HEK293T (cell line): ENCODE measurements at places on chromosomes 7 and 10.

DNA sequence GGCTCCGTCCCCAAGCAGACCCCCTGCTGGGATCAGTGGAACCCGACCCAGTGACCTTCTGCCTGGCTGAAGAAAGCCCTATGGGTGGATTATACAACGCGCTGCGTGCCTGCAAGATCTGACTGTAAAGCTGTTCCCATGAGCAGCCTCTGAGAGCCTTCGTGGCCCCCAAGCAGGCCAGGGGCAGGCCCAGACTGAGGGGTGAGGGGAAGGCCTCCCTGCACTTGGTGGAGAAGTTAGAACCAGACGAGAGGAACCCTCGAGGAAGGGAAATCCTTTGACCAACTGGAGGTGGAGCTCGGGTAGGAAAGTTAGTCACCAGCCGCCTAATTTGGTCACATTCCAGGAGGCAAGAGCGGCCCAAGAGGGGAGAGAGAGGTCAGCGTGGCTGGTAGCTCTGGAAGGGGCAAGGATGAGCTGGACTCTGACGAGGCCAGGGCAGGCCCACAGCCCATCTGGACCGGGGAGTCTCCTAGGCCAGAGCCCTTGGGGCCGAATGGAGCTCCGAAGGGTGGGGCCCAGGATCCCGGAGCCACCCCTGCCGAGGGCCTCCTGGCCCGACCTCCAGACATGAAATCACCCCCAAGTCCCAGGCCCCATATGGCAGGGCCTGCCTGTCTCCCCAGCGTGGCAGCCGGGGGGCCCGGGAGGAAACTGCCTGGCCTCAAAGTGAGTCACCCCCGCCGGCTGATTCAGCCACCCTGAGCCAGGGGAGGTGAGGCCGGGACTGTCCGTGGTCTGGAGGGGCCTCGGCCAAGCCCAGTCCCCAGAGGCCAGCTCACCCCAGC is 23.3 kb upstream of the PDGFA start:
- no peak for DNase-seq

- no peak for DNase-seq
Measured at GRCh38 chr10:77827366-77827765, 99.2 kb downstream of the DLG5 start.

- no peak for DNase-seq
Measured at GRCh38 chr7:47432671-47433563, 149.0 kb downstream of the TNS3 start.

GRCh38 chr7:2405601-2406345 is 2.4 kb downstream of the CHST12 start:
- DNase-seq = no peak

DNA sequence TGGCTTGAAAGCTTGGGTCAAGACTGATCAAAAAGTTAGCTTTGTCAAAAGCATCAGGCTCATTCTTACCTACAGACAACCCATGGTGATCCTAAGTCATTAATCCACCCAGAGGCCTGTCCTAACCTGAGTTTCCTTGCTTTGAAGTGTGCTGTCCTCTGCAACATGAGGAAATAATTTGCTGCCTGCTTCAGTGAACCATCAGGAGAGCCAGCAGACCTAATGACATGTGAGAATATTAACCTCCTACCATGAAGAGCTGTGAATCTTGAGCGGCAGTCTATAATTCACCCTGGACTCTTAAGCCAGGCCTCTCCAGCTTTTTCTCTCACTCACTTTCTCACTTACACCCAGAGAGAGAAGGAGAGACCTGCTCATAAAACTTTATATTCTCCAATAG is 590.0 kb downstream of the LRMDA start:
- DNase-seq = no peak

GRCh38 chr7:135933509-135934188 is 43.5 kb downstream of the MTPN start:
- no peak for DNase-seq

- no peak for DNase-seq
Measured at GRCh38 chr10:46995234-46995633, 84.0 kb downstream of the PTPN20 start.

DNA sequence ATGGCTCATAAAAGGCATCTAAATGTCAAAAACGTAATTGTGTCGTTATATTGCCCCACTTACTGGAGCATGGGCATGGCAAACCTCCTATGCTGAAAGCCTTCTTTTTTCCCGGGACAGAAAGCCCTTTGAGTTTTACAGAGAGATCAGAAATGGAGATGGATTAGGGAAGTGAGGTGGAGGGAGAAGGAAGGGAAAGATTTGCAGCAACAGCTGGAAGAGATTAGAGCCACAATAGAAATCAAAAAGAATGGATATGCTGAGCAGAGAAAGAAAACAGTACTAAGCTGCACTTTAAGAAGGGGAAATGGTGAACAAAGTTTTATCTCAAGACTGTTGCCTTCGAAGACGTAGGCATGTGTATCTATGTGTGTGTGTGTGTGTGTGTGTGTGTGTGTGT is 97.2 kb upstream of the PCGF5 start:
- DNase-seq = no peak

GRCh38 chr7:91228327-91228726 is 35.9 kb upstream of the FZD1 start:
- no peak for DNase-seq

DNA sequence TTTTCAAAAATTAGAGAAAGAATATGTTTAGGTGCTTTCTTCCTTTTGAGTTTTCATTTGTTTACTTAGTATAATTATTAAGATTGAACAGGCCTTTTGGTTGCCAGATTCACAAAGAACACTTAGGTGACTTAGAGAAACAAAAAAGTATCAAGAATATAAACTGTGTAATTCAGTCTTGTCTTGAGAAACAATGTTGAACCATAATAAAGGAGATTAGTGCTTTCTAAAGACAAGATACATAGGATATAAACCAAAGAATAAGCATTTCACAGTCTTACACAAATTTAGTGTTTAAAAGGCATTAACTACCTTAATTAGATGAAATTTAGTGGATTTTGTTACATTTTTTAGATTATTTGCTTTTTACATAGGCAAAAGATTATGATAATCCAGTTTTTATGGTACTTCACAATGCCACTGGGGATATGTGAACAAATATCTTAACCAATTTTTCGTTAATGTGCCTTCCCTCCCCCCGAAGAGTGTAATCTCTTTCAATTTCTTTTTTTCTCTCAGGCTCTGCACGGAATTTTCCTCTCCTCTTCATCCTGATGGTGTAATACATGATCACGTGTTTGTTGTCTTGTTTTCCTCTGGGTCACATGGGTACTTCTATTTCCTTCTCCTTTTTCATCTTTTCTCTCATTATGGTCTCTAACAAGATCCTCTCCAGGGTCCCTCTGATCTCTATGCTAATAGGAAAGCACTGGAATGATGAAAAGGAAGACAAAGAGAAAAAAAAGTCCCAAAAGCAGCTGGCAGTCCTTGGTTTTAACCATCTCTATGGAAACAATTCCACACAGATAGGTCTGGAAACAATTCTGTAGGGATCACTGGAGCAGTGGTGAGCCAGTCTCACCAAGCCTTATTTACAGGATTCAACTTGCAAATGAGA is 3.7 kb upstream of the HNRNPH3 start:
- DNase-seq = peak; percentile 25

GRCh38 chr7:29565982-29566746 is 2.5 kb downstream of the PRR15 start:
- no peak for DNase-seq

GRCh38 chr10:7702288-7702812 is 766 bp upstream of the ITIH2 start:
- no peak for DNase-seq

DNA sequence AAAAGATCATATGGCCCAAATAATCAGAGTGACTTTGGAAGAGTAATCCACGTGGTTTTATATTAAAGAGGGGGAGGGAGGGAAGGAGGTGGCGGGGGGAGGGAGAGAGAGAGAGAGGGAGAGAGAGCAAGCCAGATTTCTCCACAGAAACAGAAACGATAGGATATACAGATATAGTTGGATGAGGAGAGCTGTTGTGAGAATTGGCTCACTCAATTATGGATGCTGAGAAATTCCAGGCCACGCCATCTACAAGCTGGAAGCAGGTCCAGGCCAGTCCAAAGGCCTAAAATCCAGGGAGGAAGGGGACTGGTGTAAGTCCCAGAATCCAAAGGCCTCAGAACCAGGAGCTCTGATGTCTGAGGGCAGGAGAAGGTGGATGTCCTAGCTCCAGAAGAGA is 75.5 kb downstream of the CXCL12 start:
- DNase-seq = no peak

DNA sequence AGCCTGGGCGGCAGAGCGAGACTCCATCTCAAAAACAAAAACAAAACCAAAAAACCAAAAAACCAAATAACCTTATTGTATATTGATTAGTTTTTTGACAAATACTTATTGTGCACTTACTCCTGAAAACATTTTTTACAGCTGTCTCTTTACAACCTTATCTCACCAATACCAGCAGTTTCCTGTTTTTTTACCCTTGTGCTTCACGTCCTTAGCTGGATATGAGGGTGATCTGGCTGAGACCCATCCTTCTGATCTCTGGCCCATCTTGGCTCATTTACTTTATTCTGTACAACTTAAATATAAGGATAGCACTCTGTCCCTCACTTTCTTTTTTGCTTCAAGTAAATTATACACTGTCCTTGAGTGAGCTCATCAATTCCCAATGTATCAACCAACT is 104.6 kb upstream of the DNAJB12 start:
- DNase-seq = no peak

- no peak for DNase-seq
Measured at GRCh38 chr7:88201305-88201704, 18.5 kb downstream of the SRI start.

GRCh38 chr10:124020981-124021815 is 72.2 kb downstream of the CHST15 start:
- DNase-seq = no peak

- no peak for DNase-seq
Measured at GRCh38 chr7:117053432-117053831, 100.1 kb downstream of the ST7 start.

GRCh38 chr10:125886914-125887512 is 5.9 kb upstream of the DHX32 start:
- DNase-seq = no peak

DNA sequence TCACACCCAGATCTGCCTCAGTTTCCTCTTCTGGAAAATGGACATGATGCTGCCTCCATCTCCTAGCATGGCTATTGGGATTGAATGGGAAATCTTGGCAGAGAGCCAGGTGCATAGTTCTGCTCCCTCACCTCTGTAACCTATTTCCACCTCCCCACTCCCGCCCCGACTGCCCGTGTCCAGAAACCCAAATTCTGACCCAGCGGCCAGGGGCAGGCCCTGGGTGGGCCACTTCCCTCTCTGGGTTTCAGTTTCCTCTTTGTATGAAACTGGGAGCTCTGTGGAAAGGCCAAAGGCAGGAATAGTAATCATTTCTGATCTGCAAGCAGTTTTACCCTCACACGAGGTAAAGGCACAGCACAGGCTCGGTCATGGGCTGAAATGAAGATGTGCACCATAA is 74.1 kb upstream of the DUSP5 start:
- DNase-seq = no peak

DNA sequence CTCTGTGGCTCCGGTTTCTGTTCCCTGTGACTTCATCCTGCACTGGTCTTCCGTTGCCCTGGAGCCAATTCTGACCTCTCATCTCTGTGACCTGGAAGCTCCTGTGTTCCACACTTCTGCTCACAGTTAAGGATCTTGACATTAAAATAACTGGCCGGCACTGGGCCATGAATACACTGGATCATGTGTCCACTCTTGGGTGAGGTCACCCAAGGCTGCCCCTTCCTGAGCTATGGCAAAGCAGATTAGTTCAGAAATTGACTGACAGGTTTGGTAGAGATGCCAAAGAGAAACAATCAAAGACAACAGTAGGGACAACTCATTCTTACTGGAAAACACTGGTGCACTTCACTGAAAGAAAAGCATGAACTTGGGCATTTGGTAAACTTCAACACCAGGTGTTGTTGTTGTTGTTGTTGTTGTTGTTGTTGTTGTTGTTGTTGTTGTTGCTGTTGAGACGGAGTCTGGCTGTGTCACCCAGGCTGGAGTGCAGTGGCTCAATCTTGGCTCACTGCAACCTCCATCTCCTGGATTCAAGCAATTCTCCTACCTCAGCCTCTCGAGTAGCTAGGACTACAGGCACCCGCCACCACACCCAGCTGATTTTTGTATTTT is 36.7 kb upstream of the GRID1 start:
- no peak for DNase-seq

GRCh38 chr7:94509887-94510581 is 425 bp downstream of the CASD1 start:
- DNase-seq = peak; percentile 65

DNA sequence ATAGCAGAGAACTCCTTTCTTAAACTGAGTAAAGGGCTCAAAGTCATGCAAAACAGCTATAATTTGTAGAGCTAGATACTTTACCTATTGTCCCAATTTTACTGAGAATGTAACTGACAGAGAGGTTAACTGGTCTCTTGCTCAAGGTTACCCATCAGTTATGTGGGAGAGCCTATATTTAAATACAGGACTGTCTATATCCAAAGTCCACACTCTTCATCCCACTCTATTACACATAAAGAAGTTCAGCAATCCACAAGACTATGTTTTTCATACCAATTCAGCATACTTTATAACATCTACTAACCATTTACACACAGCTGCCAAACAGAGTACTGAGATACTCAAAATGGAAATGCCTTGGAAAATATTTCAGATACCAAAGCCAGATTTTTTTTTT is 100.2 kb downstream of the MICU1 start:
- no peak for DNase-seq

DNA sequence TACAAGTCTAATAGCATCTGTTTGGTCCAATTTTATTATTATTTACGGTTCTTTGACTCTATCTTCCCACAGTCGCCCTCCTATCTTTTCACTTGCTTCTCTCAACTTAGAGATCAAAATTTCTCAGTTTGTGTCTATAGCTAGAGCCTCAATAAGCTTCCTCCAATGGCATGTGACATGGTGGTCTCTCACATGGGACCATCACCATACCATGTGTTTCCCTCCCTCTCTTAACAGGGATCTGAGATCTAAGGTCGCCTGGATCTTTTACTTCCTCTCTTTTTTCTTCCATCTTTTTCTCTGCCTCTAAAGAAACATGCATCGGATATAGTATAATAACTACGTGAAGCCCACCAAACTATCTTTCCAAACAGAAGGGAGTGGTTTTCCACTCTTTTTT is 1.8 kb downstream of the PKD2L1 start:
- DNase-seq = no peak
